ENCODE measurements at places on chromosomes 7 and 10. TPM values are rescaled to one million over a fixed set of nuclear protein-coding genes. Genes with fewer than 3 reads are reported as not detected.

KNDC1 gene
- total RNA-seq: 0.17 TPM

VSTM4 gene
- total RNA-seq: 0.10 TPM

DNA sequence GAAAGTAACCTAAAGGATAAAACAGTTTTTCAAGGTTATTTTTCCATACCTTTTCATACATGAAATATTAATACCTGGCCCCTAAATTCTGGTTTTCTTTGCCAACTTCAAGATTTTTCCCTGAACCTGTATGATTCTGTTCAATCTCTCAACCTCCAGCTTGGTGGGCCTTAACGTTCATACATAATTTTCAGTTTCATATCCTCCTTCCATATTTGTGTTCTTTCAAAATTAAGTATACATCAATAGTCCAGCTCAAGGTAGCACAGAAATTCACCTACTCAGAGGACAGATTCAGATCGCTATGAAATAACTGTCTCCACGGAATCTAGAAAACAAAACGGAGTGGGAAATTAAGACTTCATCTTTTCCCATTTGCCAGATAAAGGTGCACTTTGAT is 505.8 kb upstream of the GHITM start:
- no peaks in the 10 kb centered on the region for H3K36me3 ChIP-seq
- H3K27me3 ChIP-seq: no peaks in the 10 kb centered on the region
- H3K4me1 ChIP-seq: no peaks in the 10 kb centered on the region
- H3K4me3 ChIP-seq: no peak overlapping the region
- H3K27ac ChIP-seq: no peak overlapping the region
- DNase-seq: no peak

CELF2 gene
- total RNA-seq: 113 TPM

DNA sequence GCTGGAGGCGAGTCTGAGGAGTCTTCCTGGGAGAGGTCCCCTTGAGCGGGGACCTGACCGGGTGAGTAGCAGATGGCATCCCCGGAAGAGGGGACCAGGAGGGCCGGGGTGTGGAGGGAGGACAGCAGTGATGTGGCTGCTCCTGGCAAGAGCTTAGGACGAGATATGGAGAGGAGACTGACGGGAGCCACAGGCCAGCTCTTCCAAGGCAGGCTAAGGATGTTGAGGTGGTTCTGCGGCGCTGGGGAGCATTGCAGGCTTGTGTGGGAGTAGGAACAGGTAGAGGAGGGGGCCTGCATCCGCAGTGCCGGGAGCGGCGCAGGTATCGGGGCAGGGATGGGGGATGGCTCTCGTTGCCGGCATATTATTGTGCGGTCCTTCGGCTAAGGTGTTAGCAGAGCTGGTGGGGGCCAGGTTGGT is 76.7 kb upstream of the ANLN start:
- H3K36me3 ChIP-seq: no peaks in the 10 kb centered on the region

GRCh38 chr10:63866747-63867140 is 345.5 kb downstream of the REEP3 start:
- peaks cover 6% of the 10 kb centered on the region for H3K4me1 ChIP-seq
- no peak for DNase-seq
- no peak overlapping the region for H3K27ac ChIP-seq
- no peak overlapping the region for H3K4me3 ChIP-seq
- H3K27me3 ChIP-seq: peaks cover 30% of the 10 kb centered on the region
- H3K36me3 ChIP-seq: no peaks in the 10 kb centered on the region
